ENCODE measurements at places on chromosomes 13 and 19. TPM values are rescaled to one million over a fixed set of nuclear protein-coding genes. Genes with fewer than 3 reads are reported as not detected.

DNA sequence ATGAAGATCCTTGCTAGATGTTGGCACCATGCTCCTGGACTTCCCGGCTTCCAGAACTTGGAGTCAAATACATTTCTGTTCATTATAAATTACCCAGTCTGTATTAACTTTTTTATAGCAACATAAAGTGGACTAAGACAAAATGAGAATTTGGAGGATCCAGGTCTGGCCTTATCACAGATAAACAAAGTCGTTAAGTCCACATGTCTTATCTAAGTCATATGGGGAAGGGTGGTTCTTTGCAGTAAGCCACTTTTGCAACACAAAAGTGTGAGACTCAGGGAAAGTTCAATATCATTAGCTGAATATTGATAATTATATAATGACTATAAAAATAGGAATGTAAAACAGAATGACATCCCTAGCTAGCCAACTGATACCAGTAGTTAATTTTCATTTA is 91.6 kb upstream of the SIAH3 start:
- DNase-seq, result no peak

- DNase-seq, result peak; percentile 93
These were observed 475 bp downstream of the KLF12 start for GRCh38 chr13:74133657-74134201.

DNA sequence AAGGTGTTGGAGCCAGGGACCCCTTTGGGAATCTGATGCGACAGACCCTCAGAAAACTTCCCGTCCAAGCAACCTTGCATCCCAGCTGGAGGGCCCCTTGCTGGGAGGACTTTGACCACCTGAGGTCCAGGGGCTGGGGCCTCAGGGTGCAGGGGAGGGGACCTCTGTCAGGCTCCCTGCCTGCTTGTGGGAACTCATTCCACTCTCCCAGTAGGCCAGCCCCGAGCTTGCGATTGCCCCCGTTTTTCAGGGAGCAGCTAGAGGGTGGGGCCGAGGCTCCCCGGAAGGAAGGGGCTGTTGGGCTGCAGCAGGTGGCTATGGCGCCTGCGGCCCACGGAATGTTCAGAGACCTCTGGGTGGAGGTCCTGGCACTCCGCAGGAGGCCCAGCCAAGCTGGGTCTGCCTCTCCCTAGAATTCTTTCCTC is 2.8 kb downstream of the GNA11 start:
- DNase-seq, result no peak

DNA sequence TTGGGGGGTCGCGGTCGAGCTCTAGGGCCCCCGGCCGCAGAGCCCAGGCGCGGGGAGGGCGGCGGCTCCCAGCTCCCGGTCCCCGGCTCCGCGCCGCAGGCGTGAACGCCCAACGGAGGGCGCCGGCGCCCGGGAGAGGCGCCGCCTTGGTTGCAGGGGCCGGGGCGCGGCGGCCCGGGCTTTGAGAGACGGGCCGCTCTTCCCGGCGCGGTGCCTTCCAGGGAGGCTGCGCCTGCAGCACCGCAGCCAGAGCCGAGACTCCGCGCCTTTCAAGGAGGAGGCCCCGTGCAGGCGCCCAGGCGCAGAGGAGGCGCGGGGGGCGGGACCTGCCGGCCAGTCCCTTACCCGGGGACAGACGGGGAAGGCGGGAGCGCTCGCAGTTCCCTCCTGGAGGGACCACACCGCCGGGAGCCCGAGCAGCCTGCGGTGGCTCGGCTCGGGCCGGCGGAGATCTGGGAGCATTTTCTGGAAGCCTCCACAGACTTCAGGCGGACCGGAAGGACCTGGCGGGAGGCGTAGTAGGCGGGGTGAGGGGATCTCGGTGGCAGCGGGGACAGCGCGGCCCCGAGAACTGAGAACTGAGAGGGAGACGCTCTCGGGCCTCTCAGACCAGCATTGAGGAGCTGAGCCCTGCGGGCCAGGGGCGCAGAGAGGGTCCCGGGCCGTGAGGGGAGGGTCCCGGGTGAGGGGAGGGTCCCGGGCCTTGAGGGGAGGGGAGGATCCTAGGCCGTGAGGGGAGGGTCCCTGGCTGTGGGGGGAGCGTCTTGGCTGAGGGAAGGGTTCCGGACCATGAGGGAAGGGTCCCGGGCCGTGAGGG is 25.5 kb upstream of the MCF2L start:
- peak; percentile 87 for DNase-seq

Gene LGALS7B
- total RNA-seq, result not detected

DNA sequence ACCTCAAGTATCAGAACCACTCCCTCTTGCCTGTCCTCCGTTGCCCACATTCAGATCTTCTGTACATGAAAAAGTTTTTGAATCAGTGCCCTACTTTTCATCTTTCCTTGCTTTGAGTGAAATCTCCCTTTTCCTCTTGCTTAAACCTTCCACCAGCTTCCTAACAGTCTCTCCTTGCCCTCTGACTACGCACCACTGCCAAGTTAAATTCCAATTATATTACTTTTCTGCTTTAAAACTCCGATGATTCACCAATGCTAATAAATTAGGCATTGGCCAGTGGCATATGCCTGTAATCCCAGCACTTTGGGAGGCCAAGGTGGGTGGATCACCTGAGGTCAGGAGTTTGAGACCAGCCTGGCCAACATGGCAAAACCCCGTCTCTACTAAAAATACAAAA is 30.7 kb upstream of the RFXAP start:
- no peak for DNase-seq

- no peak for DNase-seq
These were observed 297.0 kb upstream of the EDNRB start for GRCh38 chr13:78215458-78216108.

Gene CLASRP
- total RNA-seq, result 90.3 TPM

Gene SMIM24
- 0.52 TPM for total RNA-seq

Gene PCSK4
- total RNA-seq, result 19.7 TPM

Gene SIGLEC5
- total RNA-seq, result not detected

- DNase-seq, result no peak
These were observed 17.9 kb upstream of the RFC3 start for GRCh38 chr13:33799950-33800592.

- no peak for DNase-seq
These were observed 57.9 kb downstream of the RXFP2 start for GRCh38 chr13:31797154-31797775.

Gene GALP
- total RNA-seq, result not detected

GRCh38 chr19:9178901-9179300 is at the start of gene OR7D2:
Gene OR7D2 (plus strand): TSS chr19:9178979. CDS start chr19:9185782, 6,803 bp downstream.
- no peak for DNase-seq

- DNase-seq, result peak; percentile 72
These were observed 5.8 kb downstream of the PCDH9 start for GRCh38 chr13:67224148-67224846.

Gene LAIR2
- not detected for total RNA-seq

DNA sequence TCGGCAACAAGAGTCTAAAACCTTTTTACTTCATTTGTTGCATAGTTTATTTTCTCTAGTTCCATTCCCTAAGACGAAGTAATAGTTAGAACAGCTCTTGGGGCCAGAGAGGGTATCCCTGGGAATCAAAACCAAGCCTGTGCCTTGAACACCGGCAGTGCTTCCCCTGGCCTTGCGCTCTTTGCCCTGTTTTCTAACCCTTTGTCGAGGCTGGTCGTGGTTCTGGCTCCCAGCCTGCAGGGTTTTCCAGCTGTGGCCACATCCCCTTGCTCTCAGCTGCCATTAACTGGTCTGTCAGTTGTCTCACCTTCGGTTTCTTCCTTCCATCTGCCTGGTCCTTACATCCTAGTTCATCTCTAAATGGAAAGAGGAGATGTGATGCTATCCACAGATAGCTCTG is 61.0 kb downstream of the HSPH1 start:
- DNase-seq, result peak; percentile 48

Gene MBD3L2
- total RNA-seq, result not detected

DNA sequence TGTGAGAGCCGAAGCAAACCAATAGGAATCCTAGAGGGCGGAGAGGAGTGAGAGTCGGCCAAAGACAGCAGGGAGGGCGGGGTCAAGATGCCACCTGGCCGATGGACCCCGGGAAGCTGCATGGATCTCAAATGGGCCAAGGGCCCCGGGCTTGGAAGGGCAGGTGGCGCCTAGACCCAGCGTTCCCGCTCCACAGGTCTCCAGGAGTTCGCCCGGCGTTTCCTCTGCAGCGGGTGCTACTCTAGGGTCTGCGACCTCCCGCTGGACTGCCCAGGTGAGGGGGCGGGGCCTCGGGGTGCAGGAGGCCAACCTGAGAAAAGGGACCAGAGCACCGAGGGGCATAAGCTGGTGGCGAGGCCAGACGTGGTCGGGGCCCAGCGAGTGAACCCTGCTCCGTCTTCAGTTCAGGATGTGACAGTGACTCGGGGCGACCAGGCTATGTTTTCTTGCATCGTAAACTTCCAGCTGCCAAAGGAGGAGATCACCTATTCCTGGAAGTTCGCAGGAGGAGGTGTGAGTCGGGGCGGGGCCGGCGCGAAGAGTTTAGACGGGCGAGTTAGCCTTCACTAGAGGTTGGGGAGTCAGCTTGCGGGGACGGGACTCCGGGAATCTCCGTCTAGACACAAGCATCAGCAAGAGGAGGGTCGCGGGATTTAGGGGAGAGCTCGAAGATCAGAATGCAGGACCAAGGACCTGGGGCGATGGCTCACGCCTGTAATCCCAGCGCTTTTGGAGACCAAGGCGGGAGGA is 9.9 kb downstream of the SPACA6 start:
- DNase-seq, result peak; percentile 92

DNA sequence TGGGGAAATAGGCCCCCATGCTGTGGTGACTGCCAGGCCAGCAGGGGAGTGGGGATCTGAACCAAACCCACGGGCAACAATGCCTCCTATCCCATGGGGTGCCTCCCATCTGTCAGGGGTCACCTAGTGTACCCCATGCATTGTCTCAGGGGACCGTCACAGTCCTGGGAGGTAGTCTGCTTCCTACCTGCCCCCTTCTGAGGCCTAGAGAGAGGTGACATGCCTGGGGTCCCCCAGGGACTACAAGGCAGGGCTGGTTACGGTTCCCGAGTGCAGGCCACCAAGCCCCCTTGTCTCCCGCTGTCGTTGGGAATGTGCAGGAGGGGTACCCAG is 11.1 kb downstream of the NDUFB7 start:
- DNase-seq, result no peak

DNA sequence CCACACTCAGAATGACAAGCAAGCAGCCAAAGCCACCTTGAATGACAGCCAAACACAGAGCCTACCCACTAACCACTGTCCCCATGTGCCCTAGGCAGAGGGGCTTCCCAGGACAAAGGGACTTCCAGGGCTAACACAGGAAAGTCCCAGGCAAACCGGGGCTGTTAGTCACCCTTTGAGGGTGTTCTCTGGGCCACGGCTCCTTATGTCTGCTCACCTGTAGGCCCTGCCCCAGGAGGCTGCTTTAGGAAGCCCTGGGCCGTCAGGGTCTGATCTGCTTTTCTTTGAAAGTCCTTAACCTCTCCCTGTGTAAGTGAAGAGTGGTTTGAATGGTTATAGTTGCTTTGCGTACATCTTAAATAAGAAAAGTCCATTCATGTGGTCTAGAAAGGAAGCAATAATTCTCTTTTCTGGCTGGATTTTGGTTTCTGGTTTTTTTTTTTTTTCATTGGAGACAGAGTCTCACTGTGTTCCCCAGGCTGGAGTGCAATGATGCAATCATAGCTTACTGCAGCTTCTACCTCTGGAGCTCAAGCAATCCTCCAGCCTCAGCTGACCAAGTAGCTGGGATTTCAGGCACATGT is 161.4 kb downstream of the EFNB2 start:
- DNase-seq, result peak; percentile 48

DNA sequence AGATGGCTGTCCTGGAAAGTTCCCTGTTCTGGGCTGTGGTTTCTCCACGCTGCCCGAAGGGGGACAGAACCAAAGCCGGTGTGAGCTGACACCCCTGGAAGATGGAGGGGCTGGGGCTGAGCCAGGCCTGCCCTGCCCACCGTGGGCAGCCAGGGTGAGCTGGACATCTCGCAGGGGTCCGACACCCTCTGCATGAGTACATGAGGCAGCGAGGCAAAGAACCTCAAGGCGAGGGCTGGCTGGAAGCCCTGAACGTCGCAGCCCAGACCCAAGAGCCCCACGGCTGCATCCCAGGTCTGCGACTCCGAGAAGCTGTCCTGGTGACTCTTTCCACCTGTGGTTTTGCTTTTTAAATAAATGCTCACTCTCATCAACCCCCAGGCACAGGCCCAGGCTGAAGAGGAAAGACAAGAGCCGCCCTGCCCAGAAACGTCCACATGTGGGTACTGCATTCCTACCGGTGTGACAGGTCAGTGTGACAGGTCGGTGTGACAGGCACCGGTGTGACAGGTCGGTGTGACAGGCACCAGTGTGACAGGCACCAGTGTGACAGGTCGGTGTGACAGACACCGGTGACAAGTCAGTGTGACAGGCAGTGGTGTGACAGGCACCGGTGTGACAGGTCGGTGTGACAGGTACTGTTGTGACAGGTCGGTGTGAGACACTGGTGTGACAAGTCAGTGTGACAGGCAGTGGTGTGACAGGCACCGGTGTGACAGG is 30.6 kb downstream of the GAS6 start:
- DNase-seq, result no peak

- no peak for DNase-seq
These were observed 168.1 kb upstream of the SOX21 start for GRCh38 chr13:94880463-94880862.

DNA sequence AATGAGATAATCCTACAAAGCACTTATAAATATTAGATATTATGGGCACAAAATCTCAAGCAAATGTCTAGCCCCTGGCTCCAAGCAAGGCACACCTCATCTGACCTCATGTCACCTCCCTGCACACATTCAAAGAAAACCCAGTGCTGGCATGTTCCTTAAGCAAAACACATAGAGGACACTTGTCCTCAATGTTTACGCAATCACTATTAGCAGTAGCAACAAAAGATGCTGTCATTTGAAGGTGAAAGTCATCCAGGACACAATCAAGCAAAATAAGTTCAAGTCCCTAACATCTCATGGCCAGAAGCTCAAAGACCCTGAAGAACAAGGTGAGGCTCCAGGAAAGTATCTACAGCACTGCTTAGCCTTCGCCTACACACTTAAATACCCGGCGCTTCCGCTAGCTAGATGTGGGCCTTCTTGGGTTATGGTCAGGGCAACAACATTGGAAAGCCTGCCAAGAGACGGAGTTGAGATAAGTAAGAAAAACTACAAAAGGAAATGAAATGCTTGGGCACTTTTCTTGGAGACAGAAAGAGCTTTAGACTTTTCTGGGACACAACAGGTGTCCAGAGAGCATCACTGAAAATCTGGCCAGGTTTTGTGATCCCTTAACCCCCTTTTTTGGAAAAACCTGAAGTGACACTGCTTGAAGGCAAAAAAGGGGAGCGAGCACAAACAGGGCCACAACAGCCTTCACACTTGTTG is 85.7 kb downstream of the FOXO1 start:
- no peak for DNase-seq

Measured in endodermal cell (in vitro differentiated cells).